SK-N-SH (cell line): ENCODE measurements at places on chromosomes 6 and 20. TPM values are rescaled to one million over a fixed set of nuclear protein-coding genes. Genes with fewer than 3 reads are reported as not detected.
A peak's percentile ranks its signal among the peaks of the same experiment; 100 is the strongest.

DNA sequence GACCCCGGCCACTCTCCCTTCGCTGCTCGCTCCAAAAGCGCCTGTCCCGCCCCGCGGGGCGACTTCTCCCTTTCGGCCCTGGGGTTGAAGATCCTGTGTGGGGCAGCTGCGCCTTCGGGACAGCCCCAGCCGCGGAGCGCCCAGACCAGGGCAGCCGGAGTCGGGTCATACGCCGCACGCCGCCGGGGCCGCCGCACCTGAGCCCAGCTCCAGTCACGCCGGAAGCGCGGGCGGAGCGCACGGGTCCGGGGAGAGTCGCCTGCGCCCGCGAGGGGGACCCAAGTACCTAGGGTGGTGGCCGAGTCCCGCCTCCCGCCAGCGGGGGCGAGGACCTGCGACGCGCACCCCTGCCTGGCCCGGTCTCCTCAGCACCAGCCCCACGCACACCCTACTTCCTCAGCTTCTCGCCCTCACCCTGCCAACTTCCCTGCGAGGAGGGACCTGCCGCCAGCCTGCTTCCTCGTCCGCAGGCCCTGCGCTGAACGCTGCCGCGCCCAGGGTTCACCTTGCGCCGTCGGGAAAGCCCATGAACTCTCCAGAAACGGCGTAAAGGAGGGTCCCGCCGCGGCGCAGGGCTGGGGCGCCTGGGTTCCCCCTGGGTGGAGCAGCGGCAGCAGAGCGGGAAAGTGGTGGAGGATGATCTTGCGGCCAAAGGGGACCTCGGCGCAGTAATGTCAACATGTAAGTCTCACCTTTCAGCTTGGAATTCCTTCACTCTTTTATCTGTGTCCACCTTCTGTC lies at the start of gene ADGRG6:
Gene ADGRG6, plus strand, starts transcription at position 357 of the 741 bp plus-strand sequence. Its CDS starts 323 bp downstream, at position 680.
- DNase-seq = peak; percentile 26

DNA sequence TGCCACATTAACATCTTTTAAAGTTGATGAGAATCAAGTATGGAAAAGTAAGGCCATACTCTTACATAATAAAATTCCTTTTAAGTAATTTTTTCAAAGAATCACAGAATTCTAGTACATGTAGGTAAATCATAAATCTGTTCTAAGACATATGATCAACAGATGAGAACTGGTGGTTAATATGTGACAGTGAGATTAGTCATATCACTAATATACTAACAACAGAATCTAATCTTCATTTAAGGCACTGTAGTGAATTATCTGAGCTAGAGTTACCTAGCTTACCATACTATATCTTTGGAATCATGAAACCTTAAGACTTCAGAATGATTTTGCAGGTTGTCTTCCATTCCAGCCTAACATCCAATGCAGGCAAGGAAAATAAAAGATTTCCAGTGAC lies 11.6 kb downstream of the PLN start:
- DNase-seq = no peak

Gene SYTL3
- 2.0 and 2.3 TPM in 2 replicates for polyA plus RNA-seq

Gene GRM4
- polyA plus RNA-seq = not detected in 2 replicates

Gene MBOAT1
- 3.0 and 3.8 TPM in 2 replicates for polyA plus RNA-seq
